ENCODE measurements at places on chromosomes 13 and 19.
A peak's percentile ranks its signal among the peaks of the same experiment; 100 is the strongest.

DNA sequence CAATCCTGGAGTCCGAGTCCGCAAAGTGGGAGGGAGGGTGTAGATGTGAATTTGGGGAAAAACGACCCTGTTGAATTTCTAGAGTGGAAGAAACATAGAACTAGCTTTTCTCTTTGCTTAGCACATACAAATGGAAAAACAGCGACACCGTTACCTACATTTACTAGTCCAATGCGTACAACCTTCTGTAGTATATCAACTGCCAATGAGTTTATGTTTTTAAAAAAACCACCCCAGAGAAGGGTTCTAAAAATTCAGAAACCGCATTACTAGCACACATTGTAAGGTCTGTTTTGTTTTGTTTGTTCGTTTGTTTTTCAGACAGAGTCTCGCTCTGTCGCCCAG is 332 bp upstream of the SUPT20H start:
- DNase-seq: no peak

- no peak for DNase-seq
These were observed 207.2 kb upstream of the SPRY2 start for GRCh38 chr13:80547885-80548825.

- DNase-seq: peak; percentile 10
These were observed 1.7 kb upstream of the SLITRK5 start for GRCh38 chr13:87669379-87669978.

DNA sequence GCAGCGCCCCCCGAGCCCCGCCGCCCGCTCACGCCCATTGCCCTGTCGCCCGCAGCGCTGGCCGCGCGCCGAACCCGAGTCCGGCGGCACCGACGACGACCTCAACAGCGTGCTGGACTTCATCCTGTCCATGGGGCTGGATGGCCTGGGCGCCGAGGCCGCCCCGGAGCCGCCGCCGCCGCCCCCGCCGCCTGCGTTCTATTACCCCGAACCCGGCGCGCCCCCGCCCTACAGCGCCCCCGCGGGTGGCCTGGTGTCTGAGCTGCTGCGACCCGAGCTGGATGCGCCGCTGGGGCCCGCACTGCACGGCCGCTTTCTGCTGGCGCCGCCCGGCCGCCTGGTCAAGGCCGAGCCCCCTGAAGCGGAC is 518 bp downstream of the KLF2 start:
- no peak for DNase-seq

DNA sequence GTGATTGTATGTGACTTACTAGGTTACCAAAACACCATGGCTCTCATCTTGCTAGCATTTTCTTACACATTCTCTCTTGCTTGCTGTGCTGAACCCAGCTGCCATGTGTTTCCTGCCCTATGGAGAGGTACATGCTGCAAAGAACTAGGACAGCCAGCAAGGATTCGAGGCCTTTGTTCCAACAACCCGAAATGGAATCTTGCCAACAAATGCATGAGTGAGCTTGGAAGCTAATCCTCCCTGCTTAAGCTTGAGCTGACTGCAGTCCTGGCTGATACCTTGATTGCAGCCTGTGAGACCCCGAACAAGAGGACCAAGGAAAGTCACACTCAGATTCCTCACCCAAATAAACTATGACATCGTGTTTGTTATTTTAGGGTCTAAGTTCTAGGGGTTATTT is 651.2 kb downstream of the SLITRK6 start:
- DNase-seq: no peak

All from activated CD4-positive, alpha-beta T cell treated with anti-CD3 and anti-CD28 coated beads, Interleukin-2, Interleukin-4, amounts not matched to agents 100 ng/mL and 50 ng/mL, durations not matched to agents 16 hours and 8 hours (primary cell).